ENCODE measurements at places on chromosomes 4 and X.

DNA sequence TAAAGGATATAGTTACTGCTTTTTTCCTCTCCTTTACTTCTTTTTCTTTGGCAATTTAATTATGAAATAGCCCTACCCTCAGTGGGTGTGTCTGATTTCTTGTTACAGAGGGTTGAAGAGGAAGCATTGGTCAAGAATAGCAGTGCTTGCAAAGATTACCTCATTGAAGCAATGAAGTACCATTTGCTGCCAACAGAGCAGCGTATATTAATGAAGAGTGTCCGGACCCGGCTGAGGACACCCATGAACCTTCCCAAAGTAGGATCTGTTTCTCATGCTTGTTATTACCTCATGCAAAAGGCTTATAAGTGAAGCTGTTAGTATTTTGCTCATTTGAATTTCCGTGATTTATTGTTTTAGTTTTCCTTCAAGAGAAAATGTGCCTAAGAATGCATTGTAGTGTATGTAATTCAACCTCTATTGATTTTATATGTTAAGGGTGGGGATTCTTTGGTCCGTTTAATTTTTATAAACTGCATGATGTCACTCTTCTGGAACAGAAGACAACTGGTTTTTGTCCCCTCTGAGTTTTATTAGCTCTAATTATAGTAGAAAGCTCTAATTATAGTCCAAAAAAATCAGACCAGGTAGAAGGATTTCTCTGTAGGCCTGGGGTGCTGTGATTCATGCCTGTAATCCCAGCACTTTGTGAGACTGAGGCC, 27.9 kb upstream of the MSMO1 start:
- DNase-seq = no peak

- no peak for DNase-seq
Observed at GRCh38 chr4:185437809-185438208, 12.0 kb upstream of the UFSP2 start.

DNA sequence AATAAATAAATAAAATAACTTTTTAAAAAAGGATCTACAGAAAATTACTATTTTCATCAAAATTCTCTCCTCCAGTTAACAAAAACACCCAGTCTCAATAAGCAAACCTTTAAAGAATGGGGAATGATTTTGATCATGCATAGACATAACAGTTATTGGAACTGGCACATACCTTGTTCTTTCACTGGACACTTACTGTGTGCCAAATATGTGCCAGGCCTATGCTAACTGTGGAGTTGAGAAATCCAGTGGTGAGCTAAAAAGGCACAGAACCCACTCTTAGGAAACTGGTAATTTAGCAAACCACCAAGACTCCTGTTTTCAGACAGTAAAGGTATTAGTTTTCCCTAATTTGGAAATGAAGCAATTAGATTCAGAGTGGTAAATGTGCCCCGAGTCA, 39.1 kb downstream of the CLOCK start:
- no peak for DNase-seq

GRCh38 chrX:132266583-132267355, 47.5 kb upstream of the RAP2C start:
- DNase-seq = no peak

- DNase-seq = no peak
Observed at GRCh38 chr4:87037671-87038334, 103.0 kb downstream of the AFF1 start.

DNA sequence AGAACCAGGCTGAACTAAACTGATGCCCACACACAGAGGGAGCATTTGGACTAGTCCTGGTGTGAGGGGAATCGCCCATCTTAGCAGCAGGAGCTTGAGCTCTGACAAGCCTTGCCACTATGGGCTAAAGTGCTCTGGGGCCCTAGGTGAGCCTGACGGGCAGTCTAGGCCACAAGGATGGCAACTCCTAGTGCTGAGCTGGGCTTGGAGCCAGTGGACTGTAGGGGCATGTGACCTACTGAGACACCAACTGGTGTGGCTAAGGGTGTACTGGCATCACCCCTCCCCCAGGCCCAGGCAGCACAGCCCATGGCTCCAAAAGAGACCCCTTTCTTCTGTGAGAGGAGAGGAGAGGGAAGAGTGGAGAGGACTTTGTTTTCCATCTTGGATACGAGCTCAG, 14.5 kb downstream of the CENPU start:
- DNase-seq = no peak
